ENCODE measurements at places on chromosomes 4 and X.

DNA sequence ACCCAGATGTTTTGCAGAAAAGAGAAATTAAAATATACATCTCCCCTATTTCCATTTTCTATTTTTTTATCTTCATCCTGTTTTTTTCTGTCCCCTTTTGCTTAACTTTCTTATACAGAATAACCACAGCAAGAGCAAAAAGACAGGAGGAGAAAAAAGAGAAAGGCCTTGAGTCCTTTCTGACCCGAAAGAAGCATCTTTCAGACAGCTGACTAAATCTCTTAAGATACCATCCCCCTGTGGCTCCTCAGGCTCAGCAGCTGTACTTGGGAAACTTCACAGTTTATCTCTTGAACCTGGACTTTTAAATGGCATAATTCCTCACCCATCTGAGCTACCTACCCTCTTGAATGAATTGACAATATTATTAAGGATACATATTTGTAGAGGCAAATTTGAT lies 100.2 kb downstream of the FIP1L1 start:
- no peak for DNase-seq

- no peak for DNase-seq
Measured at GRCh38 chrX:130628516-130628915, 226.7 kb downstream of the RBMX2 start.

GRCh38 chr4:168095776-168096406 lies 3.6 kb downstream of the ANXA10 start:
- DNase-seq = no peak

GRCh38 chr4:72507167-72507566 lies 61.9 kb downstream of the ADAMTS3 start:
- DNase-seq = no peak

DNA sequence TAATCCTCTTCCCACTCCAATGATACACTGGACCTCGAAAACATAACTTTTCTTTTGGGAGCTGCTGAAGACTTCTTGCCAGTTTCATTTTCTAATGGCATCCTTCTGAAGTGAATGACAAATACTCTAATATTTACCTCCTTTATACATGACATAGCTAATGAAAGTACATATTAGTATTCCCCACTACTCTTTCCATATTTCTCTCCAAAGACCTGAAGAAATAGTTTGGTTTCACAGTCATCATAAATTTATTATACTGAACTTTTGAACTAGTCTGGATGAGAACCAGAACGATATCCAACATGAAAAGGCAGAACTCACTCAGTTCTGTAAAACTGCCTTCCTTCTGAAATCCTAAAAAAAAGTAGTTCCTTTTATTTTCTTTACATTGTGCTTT lies 139.1 kb downstream of the GPC3 start:
- DNase-seq = no peak

DNA sequence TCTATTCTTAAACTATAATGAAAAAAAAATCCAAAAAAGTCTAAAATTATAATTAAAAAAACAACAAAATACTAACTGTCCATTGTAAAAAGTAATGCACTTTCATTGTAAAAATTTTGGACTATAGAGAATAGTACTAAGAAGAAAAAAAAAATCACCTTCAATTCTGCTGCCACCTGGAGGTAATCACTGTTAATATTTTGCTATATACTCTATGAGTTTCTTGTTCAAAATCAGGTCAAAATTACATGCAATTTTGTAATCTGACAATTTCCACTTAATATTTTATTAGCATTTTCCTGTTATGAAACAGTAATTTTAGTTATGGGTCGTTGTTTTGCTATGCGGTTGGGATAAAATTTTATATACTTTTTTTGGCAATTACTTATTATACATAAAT lies 62.0 kb downstream of the HTT start:
- DNase-seq = no peak

DNA sequence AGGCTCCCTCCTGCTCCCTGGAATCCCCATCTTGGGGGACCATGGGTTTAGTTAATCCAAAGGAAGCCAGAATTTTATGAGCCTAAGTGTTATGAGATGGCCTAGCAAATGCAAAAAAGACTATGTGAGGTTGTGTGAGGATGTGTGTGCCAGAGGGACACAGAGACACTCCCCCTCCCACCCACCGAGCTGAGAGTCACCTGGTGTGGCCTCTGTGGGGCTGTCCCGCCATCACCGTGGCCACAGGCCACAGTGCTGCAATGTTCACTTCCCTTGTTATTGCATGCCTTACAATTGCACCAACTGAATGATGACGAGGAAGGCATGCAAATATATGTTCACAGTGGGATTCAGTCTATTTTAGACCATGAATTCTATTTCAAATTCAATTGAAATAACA lies 601 bp upstream of the FGFBP2 start:
- no peak for DNase-seq

DNA sequence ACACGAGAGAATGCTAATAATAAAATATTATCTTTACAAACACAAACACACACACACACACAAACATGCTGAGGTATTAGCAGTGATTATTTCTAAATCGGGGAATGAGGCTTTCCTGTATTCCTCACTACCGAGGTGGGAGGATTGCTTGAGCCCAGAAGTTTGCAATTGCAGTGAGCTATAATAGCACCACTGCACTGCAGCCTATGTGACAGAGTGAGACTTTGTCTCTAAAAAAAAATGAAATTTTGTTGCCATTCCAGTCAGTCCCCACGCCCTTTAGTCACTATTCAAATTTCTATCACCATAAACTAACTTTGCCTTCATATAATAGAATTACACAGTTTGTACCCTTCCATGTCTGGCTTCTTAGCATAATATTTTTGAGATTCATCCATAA lies 456.5 kb upstream of the CPEB2 start:
- DNase-seq = no peak

GRCh38 chr4:169205744-169206080 lies 65.0 kb downstream of the SH3RF1 start:
- no peak for DNase-seq

DNA sequence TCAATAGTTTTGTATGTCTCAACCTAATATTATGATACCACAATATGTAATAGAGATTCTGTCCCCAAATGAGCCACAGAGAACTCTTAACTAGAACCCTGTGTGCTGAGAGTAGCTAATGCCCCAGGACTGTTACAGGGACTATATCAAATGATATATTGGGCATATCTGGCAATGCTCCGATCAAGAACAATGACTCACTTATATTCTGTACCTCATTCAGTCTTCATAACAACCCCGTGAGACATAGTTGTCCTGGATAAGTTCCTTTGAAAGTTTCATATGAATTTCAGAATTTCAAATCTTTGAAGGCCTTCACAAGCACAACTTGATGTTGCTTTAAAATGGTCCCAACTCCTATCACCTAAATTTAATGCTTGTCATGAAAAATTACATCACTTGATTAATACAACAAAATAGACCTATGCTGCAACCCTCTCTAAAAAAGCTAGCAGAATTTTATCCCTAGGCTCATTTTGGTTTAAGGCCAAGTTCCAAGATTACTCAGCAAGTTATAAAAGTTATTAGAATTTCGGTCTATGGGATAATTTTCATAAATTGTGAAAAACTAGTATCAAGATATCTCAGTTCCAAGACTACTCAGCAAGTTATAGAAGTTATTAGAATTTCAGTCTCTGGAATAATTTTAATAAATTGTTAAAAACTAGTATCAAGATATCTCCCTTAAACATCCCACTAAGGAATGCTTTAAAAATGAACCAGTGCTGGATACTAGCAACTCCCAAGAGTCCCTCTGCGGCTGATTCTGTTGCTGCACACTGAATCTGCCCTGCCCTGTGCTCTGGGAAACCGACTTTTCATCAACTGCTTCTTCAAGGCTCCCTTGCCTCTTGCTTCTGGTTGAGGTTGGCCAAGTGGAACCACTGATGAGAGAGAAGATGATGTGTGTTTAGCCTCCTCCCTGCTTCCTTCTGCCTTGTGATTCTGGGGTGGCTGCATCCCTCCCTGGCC lies 6.0 kb upstream of the ANXA3 start:
- no peak for DNase-seq

DNA sequence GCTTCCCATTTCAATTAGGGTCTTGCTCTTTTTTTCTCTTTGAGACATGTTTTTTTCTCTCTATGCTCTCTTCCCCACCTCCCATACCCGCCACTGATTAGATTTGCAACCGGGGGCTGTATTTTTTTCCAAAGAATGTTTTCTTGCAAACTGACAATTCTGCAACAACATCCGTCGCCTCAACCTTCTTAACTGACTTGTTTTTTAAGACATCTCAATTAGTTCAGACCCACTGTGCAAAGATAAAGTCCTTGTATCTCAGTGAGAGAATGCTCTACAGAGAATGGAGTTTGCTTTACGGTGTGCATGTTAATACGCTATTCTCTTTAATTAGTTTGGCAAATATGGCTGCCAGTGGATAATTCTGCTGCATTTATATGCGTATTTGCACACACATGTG lies 126.3 kb downstream of the UNC5C start:
- DNase-seq = no peak

GRCh38 chrX:7746856-7747255 lies 96.1 kb upstream of the VCX start:
- no peak for DNase-seq

DNA sequence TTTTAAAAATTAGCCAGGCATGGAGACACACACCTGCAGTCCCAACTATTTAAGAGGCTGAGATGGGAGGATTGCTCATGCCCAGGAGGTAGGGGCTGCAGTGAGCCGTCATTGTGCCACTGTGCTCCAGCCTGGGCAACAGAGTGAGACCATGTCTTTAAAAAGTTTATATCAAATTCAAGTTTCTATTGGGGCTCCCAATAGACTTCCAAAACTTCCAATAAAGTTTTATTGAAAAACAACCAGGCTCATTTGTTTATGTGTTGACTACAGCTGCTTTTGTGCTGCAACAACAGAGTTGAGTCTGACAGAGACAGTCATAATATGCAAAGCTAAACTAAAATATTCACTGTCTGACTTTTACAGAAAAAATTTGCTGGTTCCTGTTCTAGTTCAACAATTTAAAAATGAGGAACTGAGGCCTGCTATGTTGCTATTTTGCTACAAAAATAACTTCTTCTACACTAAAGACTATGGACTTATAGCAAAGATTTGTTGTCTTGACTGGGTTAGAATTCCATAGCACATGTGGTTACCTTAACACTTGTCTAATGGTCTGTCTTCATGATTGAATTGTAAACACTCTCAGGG lies 63.3 kb upstream of the RELL1 start:
- DNase-seq = no peak
